Left lung (tissue), 14 donors: ENCODE measurements at places on chromosomes 2 and 18. TPM values are rescaled to one million over a fixed set of nuclear protein-coding genes. Genes with fewer than 3 reads are reported as not detected.

The TGFA gene
- 15.6 TPM for total RNA-seq

The CLEC4F gene
- total RNA-seq, result 0.20 TPM

- H3K4me3 ChIP-seq, result no peak overlapping the region
- H3K27ac ChIP-seq, result no peak overlapping the region
- H3K27me3 ChIP-seq, result no peaks in the 10 kb centered on the region
- no peaks in the 10 kb centered on the region for H3K36me3 ChIP-seq
- H3K4me1 ChIP-seq, result no peaks in the 10 kb centered on the region
Observed at GRCh38 chr18:51266773-51267172, 69.3 kb upstream of the MEX3C start.

- no peak overlapping the region for H3K27ac ChIP-seq
- no peaks in the 10 kb centered on the region for H3K36me3 ChIP-seq
- DNase-seq, result peak; percentile 10
- H3K4me3 ChIP-seq, result no peak overlapping the region
- H3K4me1 ChIP-seq, result no peaks in the 10 kb centered on the region
- peaks cover 8% of the 10 kb centered on the region for H3K27me3 ChIP-seq
Observed at GRCh38 chr18:77749089-77749488, 499.4 kb downstream of the GALR1 start.

DNA sequence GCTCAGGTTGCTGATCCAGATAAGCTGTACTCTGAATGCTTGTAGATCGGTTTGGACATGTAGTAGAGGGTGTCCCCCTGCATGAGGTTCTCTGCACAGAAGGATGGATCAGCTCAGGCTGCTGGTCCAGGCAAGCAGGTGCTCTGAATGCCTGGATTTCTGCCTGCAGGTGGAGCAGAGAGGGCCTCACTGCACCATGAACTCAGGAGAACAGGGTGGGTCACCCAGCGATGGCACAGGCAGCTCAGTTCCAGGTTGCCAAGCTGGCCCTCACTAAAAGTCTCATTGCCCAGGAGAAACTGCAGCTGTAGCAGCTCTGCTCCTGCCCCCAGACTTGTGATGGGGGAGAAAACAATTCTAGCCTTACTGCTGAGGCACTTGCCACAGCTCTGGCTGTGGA, 491.8 kb downstream of the XIRP2 start:
- no peak for DNase-seq
- no peak overlapping the region for H3K4me3 ChIP-seq
- no peaks in the 10 kb centered on the region for H3K4me1 ChIP-seq
- no peaks in the 10 kb centered on the region for H3K36me3 ChIP-seq

- H3K4me3 ChIP-seq, result no peak overlapping the region
- peak overlapping the region; percentile 35 for H3K27ac ChIP-seq
- no peak for DNase-seq
Observed at GRCh38 chr2:62010632-62011256, 105.3 kb downstream of the COMMD1 start.

DNA sequence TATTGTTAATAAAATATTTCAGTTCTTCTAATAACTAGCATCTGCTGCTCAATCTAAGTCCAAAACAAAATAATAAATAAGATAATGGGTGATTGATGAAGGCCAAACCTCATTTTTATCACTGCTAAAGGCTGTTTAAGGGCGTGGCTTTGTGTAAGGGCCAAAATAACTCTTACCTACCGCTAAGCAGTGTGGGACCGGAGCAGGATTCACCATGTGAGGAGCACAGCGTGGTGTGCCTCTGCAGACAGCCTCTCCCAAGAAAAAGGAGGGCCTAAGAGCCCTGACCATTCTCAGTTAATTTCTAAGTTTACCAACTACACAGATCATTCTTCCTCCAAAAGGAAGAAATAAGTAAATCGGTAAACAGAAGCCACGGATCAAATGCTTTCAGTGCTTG, 353.7 kb downstream of the ARL6IP6 start:
- H3K4me1 ChIP-seq, result no peaks in the 10 kb centered on the region
- H3K27me3 ChIP-seq, result no peaks in the 10 kb centered on the region
- DNase-seq, result no peak

DNA sequence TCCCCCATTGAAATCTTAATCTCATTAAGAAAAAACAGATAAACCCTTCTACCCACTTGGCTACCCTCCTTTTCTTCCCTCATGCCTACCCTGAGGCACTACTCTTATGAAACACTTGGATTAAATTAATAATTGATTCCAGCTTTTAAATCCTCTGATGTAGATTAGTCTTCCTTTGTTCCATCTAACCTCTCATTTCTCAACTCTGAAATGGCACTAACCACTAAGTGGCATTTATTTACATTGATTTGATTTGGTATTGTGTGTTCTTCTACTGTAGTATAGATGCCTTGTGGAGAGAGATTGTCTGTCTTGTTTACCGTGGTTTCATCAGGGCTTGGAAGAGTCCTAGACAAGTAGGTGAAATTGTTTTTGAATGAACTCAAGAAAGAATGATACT, 26.7 kb downstream of the ITGA4 start:
- H3K36me3 ChIP-seq, result no peaks in the 10 kb centered on the region
- H3K4me1 ChIP-seq, result no peaks in the 10 kb centered on the region
- H3K27ac ChIP-seq, result no peak overlapping the region
- no peak for DNase-seq
- no peak overlapping the region for H3K4me3 ChIP-seq
- no peaks in the 10 kb centered on the region for H3K27me3 ChIP-seq

GRCh38 chr2:196719110-196719872, 79.8 kb downstream of the CCDC150 start:
- no peaks in the 10 kb centered on the region for H3K4me1 ChIP-seq
- H3K27me3 ChIP-seq, result no peaks in the 10 kb centered on the region
- H3K27ac ChIP-seq, result no peak overlapping the region
- no peaks in the 10 kb centered on the region for H3K36me3 ChIP-seq
- H3K4me3 ChIP-seq, result no peak overlapping the region
- DNase-seq, result peak; percentile 16
